ENCODE measurements at places on chromosomes 2 and 18. TPM values are rescaled to one million over a fixed set of nuclear protein-coding genes. Genes with fewer than 3 reads are reported as not detected.
A peak's percentile ranks its signal among the peaks of the same experiment; 100 is the strongest.

DPP4 gene
- total RNA-seq: 0.43 TPM

LOXHD1 gene
- not detected for total RNA-seq

PDIA6 gene
- total RNA-seq: 168 TPM

B3GNT7 gene
- 0.48 TPM for total RNA-seq

NAT8 gene
- not detected for total RNA-seq

UGT1A1 gene
- total RNA-seq: 0.61 TPM

UPP2 gene
- not detected for total RNA-seq

DHRS9 gene
- not detected for total RNA-seq

C2orf72 gene
- total RNA-seq: 0.50 TPM

SIX2 gene
- not detected for total RNA-seq

PCARE gene
- not detected for total RNA-seq

FBXO48 gene
- 1.3 TPM for total RNA-seq

REEP1 gene
- not detected for total RNA-seq

PTGR3 gene
- total RNA-seq: 29.4 TPM

UNC80 gene
- total RNA-seq: 2.5 TPM

ZNF532 gene
- 68.7 TPM for total RNA-seq

BOLL gene
- not detected for total RNA-seq

HES6 gene
- total RNA-seq: 1.2 TPM

ARMC9 gene
- total RNA-seq: 20.7 TPM

DNA sequence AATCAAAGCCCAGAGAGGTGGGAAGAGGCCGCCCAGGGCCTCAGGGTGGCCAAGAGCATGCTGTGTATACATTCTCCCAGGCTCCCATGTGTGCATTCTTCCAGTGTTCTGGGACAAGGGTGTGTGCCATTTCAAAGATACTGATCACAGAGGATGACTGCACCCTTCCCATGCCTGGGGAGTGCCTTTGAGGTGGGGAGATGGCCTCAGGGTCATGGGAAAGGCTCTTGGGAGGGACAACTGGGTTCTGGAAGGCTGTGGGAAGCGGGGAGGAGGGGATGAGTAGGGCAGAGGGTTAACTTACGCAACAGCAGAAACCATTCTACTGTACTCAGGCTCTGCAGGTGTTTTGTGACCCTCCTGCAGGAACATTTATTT is 40.9 kb downstream of the KLHL29 start:
- peak; percentile 25 for DNase-seq

DNA sequence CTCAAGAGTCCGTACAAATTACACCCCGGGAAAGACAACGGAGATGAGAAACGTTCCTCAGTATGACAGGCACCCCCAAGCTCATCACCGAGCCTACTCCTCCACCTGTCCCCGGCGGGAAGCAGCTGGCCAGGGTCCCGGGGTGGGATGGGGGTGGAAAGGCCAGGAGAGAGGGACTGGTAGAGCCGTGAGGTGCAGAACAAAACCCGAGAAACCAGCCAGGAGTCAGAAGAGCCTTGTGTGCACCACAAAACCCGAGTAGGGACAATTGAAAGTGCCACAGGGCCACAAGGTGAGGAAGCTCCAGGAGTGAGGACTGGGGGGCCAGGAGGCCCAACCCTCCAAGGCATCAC is 75.5 kb upstream of the SALL3 start:
- no peak for DNase-seq

GRCh38 chr18:77528872-77529271 is 279.2 kb downstream of the GALR1 start:
- no peak for DNase-seq

- no peak for DNase-seq
Observed at GRCh38 chr2:235868224-235868623, 300.0 kb downstream of the GBX2 start.

- peak; percentile 54 for DNase-seq
Observed at GRCh38 chr2:64143169-64144056, 807 bp downstream of the PELI1 start.

DNA sequence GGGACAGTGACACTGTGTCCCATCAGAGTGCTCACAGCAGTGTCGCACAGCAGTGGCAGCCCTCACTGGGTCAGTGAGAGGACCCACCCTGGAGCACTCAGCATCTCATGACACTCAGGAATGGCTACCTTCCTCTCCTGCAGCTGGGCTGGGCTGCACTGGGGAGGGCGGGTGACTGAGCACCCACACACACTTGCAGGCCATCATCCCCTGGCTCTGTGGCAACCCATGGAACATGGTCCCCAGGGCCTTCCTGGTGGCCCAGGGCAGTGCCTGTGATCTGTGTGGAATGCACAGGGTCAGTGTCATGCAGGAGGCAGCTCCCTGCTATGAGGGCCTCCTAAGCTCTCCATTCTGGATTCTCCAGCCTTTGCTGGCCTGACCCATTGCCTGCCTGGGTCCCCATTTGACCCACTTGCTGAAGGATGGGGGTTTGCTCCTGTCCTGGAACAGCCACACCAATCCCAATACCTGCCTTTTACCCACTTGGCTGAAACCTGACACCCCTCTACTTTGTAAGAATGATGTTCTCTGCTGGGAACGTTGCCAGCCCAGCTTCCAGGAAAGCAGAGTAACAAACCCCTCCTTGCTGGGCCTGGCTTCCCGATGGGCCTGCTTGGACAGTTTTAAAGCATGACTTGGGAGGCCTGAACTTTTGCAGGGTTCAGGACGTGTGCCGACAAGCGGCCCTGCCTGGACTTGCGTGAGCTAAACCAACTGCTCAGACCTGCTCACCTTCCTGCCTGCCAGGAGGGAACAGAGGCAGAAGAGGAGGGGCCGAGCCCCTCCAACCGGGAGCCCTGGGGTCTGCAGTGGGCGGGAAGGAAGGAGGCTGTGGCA is 13.7 kb downstream of the HS6ST1 start:
- peak; percentile 99 for DNase-seq

DNA sequence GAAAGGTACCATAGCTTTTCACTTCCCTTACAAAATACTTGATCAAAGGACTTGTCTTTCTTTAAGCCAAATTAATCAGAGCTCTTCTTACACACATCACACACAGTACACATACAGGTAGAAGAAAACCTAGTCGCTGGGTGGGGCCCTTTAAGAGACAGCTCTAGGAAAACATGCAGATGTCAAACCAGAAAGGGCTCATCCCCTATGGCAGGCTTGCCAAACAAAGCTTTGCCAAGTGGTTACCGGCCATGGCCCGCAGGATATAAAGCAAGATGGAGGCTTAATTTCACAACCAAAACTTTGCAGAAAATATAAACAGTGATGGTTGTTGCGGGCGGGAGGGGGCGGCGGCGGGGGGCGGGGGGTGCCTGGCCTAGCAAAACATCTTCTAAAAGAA is 2156.0 kb upstream of the PIK3C3 start:
- DNase-seq: peak; percentile 40

DNA sequence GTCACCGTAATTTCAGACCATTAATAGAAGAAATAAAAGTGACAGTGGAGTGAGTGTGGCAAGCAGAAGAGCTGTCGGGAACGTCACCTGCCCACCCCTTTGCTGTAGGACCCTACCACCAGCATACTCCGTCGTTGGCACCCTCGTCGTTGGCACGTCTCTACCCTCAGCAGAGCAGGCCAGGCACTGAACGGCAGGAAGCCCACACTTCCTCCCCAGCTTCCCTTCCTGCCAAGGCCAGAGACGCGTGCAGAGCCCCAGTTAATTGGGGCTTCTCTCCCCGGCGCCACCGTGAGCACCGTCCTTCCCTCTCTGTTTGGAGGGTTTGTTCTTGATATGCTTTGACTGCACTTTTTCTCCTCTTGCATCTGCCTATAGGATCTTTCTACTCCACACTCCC is 27.0 kb upstream of the NFATC1 start:
- DNase-seq: no peak

GRCh38 chr2:168802859-168803725 is 655 bp downstream of the NOSTRIN start:
- no peak for DNase-seq

GRCh38 chr2:80517316-80517715 is 212.8 kb upstream of the LRRTM1 start:
- DNase-seq: no peak

- DNase-seq: peak; percentile 90
Observed at GRCh38 chr2:162091325-162092007, 17.5 kb upstream of the DPP4 start.

- peak; percentile 49 for DNase-seq
Observed at GRCh38 chr2:11703700-11704099, 33.7 kb upstream of the NTSR2 start.

- DNase-seq: no peak
Observed at GRCh38 chr18:43115076-43115921, at the start of gene RIT2. TSS of gene RIT2 (minus strand) at chr18:43115685.

GRCh38 chr2:42214669-42215068 is 45.5 kb downstream of the EML4 start:
- DNase-seq: no peak

GRCh38 chr2:189553504-189554088 is 27.0 kb downstream of the SLC40A1 start:
- peak; percentile 60 for DNase-seq

- peak; percentile 73 for DNase-seq
Observed at GRCh38 chr2:63827749-63828148, 13.9 kb upstream of the UGP2 start.

GRCh38 chr2:127841466-127842178 is 16.3 kb downstream of the POLR2D start:
- no peak for DNase-seq

DNA sequence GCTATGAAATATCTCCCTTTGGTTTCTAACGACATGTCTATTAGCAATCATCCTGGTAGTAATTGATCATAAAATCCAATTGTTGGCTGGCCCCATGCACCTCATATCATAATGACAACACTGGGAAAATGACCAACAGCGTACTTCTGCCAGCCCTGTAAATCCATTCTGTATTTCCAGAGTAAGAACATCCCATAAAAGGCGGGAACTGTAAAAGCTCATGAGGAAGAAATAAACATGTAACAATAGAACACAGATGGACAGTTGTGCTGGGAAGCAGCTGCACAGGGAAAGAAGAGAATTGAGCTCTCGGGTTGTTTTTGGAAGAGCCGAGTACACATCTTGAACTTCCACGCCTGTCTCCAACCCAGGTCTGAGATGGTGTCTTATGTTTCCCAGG is 218.7 kb downstream of the CMPK2 start:
- no peak for DNase-seq

GRCh38 chr18:73409242-73409641 is 541.5 kb upstream of the NETO1 start:
- DNase-seq: no peak

DNA sequence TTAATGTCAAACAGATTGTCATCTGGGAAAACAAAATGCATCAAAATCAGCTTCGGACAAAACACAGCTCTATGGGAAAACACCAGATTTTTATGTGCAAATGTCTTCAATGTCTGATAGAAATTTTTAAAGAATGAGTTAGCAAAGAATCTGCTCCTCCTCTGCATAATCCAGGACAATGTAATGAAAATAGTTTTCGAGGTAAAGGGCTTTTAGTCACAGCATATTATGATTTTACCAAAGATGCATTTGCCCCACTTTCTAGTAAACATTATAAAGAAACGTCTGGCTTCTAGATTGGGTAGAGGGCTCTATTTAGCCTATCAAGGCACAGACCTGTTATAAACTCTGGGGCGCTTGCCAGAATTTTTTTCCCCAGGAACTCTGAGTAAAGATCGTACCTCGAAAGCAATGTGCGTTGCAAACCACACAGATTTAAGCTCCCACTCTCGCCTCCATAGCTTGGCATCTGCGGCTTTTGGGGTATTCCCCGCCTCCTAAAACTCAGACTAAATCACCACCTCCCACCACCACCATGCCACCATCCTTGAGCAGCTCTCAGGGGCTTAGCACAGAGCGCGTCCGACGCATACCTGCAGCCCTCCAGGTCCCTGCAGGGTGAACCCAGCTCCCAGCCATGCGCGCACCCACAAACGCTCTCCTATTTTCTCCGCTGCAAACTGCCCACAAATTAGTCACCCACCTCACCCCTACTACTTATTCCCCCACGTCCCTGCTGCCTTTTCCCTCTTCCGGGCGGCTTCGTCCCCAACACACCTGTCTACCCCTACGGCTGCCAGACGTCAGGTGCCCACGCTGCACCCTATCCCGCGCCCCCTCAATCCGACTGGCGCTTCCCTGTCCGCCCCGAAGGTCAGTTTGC is 829 bp downstream of the ACVR1C start:
- peak; percentile 36 for DNase-seq

GRCh38 chr2:151102226-151102625 is 159.4 kb downstream of the RBM43 start:
- DNase-seq: no peak

DNA sequence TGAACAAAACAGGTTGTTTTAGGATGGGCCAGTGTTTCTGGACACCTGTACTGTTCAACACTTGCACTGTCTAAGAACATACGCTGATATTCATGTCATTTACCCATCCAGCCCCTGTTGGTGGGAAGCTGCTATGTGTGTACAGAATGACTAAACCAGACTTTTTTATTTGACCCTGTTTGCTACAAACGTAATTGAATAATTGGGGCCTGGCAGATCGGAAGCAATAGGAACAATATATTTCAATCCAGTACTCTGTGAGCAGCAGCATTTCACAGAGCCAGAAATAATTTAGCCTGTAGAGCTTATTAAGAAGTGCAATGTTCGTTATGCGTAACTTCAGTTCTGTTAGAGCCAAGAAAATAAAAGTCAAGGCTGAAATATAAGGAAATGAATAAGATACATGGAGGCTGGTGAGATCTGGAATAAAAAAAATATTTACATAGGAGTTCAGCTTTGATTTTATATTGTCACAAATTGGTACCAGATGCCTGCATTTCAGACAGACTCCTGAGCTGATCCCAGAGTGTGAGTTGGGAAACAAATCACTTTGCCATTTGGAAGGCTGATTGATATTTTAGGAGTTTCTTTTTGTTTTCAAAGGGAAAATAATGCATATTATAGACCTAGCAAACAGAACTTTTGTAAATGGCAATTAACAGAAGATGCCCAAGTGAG is 19.7 kb downstream of the CABLES1 start:
- no peak for DNase-seq

GRCh38 chr2:127498386-127498785 is 27.9 kb downstream of the IWS1 start:
- DNase-seq: no peak

GRCh38 chr2:19801367-19802080 is 100.3 kb downstream of the TTC32 start:
- DNase-seq: peak; percentile 94

All from mammary epithelial cell (primary cell).